ENCODE measurements at places on chromosomes 3 and 15.

- no peak for DNase-seq
Observed at GRCh38 chr15:51251556-51251955, 86.8 kb downstream of the CYP19A1 start.

GRCh38 chr15:64503197-64503596, 42.8 kb downstream of the ZNF609 start:
- DNase-seq, result peak; percentile 30

DNA sequence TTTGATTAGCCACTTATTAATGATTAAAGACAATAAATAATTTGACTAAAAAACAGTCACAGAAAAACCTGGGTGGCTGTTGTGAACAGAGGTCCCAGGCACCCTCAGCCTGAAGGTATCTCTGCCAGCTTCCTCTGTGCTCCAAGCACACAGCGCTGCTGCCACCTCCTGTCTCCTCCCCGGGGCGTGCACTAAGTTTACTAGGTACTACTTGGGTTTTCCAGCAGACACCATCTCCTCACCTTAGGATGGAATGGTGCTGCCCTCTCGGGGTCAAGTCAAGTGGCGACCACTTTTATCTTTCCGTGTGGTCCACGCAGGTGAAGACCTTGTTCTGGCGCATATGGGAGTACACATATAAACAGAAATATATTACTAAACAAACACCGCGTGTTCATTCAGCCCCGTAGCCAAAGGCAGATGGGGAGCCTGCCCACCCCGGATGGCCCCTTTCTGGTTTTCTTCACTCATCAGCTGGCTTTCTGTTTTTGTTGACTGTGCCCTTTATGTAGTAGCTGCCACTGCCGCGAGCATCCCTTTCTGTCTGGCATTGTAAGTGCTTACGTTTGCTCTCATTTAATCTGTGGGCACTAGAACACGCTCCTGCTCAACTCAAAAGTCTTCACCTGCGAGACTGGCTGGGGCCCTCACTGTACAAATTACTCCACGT, 128.0 kb downstream of the LRIG1 start:
- no peak for DNase-seq

GRCh38 chr15:45666119-45666875, 31.5 kb downstream of the SQOR start:
- DNase-seq, result no peak

DNA sequence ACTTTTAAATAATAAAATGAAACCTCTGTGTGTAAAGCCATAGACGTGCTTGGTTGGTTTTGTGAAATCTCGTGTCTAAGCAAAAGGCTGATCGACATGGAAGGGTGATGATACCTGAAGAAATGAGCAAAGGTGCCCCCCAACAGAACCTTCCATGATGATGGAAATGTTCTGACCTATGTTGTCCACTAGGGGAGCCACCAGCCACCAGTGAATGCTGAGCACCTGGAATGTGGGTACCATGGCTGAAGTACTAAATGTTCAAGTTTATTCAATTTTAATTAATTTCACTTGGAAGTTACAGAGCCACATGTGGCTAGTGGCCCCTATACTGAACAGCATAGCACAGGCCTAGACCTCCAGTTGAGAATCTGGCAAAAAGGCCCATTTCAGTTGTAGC, 158.8 kb downstream of the POLR2M start:
- DNase-seq, result no peak

DNA sequence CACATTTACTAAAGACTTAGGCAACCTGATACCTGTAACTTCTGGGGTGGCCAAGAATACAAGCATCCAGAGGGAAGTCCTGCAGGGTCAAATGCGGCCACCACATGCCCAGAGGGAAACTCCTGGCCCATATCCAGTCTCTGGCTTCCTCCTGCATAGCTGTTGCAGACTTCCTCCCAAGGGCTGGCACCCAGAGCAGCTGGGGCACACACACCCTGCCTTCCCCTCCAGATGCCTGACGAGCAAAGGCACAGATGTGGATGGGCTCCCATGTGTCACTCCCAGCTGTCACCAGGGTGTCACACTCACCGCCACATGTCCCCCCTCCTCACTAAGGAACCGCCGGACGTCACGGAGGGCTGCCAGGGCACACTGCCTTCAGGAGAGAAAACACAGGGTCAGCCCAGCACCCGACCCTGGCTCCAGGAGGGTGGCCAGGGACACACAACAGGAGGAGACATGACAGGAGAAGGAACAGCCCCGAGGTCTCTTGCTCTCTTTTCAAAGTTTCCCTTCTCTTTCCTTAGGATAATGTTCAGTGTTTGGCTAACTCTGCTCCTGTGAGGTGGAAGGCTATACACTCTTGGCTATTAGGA, 13.2 kb downstream of the PFKFB4 start:
- no peak for DNase-seq

GRCh38 chr3:47006145-47006651, 26.7 kb downstream of the NBEAL2 start:
- DNase-seq, result no peak

- DNase-seq, result no peak
Observed at GRCh38 chr3:128242818-128243601, 89.7 kb downstream of the EEFSEC start.

DNA sequence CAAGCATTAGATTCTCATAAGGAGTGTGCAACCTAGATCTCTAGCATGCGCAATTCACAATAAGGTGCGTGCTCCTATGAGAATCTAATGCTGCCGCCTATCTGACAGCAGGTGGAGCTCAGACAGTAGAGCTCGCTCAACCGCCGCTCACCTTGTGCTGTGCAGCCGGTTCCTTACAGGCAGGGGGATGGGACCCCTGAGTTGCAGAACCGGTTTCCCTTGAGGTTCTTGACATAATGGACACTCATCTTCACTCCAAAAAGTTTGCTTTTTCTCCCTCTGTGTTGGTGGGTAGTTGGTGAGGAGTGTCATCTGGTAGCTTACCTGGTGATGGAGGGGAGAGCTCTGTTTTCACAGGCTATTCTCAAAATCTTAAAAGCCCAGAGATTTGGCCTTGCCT, 324.0 kb upstream of the TBL1XR1 start:
- no peak for DNase-seq

DNA sequence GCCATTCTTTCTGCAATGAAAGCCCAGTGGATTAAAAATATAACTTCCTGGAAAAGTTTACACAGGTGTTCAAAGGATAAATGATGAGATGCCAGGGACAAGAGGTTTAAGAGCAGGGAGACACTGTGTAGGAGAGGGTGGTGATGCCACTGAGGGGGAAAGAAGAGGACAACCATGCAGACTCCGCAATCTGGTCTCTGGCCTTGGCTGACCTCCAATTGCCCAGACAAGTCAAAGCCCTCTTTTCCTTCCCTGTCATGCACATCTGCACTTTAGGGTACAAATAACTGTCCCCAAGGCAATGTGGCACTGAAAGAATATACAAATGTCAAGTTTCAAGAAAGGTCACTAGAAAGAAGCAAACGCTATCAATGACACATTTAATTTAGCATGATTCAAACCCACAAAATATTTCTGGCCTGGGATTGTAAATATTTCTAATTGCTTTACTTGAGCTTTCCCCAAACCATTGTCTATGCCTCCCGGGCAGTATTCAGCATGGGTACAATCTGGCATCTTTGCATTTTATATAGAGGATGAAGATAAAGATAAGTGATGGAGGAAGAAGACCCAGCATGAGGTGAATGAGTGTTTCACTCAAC, 319.4 kb downstream of the PLCL2 start:
- no peak for DNase-seq

Data from kidney glomerular epithelial cell (primary cell).